ENCODE measurements at places on chromosomes 7 and 10.
A peak's percentile ranks its signal among the peaks of the same experiment; 100 is the strongest.

- DNase-seq, result no peak
Measured at GRCh38 chr7:3000566-3000965, 43.1 kb downstream of the CARD11 start.

- no peak for DNase-seq
Measured at GRCh38 chr7:148700661-148701064, 2.0 kb downstream of the CUL1 start.

DNA sequence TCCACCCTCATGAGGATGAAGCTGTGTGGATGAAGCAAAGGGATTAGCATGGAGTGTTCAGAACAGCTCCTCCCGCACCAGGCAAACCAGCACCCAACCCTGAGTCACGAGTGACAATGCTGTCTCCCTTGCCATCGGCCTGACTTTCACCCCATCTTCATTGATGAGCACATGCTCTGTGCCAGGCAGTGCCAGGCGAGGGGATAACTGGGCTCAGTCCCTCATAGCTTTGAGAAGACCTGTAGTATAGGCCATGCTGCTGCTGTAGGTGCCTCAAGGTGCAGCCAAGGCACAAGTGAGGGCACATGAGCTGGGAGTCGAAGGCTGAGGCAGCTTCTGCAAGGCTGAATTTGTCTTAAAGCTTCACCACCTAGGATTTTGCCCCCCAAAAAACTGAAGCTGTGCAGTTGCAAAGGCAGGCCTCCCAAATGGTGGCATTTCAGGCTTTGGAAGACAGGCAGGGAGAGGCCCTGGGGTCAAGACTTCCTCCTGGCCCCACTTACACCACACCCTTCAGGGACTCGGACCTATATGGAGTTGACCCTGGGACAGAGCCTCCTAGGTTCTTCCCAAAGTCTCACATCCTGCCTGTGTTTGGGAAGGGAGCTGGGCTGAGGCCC is 54.2 kb upstream of the GDF10 start:
- no peak for DNase-seq

DNA sequence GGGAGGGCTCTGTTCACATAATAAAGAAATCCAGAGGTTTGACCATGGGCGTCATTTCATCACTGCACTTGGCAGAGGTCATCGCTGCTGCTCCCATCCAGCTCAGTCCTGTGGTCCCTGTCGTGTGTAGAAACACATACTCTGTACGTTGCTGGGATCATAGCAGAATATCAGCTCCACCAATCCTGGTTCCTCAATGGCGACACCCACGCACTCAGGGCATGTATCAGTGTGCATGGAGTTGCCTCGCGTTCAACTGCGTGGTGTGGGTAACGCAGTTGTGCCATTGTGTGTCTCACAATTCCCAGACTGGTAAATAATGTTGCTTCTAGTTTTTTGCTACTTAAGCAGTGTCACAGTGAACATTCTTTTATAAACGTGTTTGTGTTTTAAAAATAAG is 111.1 kb downstream of the LHPP start:
- no peak for DNase-seq

DNA sequence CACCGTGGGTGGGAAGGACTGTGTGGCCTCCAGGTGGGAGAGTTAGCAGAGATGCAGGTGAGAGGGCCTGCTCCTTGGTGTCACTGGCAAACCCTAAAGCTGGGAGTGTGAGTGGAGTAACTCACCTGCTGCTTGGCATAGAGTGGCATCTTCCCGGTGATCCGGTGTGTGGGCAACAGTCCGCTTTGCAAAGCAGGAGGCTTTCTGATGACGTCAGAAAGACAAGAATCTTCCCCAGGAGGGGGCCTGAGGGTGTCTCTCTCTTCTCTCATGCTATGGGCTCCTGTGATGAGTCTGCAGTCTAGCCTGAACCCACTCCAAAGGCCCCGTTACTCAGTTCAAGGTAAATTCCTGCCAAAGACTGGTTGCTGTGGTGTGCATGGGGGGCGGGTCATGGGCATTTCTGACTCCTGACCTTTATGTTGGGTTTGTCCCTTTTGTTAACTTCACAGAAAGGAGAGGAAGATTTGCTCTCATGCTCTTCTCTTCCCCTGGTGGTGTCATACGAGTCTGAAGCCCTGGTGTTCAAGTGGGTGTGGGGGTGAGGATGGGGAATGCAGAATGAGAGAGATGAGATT is 187.9 kb downstream of the GATA3 start:
- DNase-seq, result no peak

- no peak for DNase-seq
Measured at GRCh38 chr10:13633689-13634088, 46.9 kb downstream of the PRPF18 start.

GRCh38 chr7:4962872-4963775 is 4.1 kb upstream of the MMD2 start:
- no peak for DNase-seq

- peak; percentile 37 for DNase-seq
Measured at GRCh38 chr10:98170249-98171117, 36.0 kb downstream of the R3HCC1L start.

GRCh38 chr10:48245977-48246376 is 28.5 kb downstream of the FRMPD2 start:
- DNase-seq, result no peak

DNA sequence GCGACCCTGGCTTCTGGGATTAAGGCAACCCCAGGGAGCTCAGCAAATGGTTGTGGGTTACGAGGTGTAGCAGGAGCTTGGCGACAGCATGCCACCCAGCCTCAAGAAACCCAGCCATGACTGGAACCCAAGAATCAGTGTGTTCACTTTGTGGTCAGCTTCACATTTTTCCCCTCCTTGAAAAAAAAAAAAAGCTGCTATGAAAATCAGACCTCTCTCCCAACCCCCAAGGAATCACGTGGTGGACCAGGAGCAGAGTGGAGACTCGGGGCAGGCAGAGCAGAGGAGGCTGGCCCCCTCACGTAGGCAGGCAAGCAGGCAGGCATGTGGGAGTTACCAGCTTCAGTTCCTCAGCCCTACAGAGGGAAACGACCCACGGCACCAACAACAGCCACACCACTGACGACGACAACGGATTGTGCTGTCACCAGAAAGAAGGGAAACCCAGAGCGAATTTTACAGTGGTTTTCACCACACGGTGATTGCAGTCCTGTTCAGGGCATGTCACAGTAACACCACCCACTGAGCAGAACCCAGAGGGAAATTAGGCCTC is 203.4 kb downstream of the SLC25A13 start:
- DNase-seq, result no peak

- no peak for DNase-seq
Measured at GRCh38 chr10:89367529-89367928, 10.3 kb upstream of the IFIT1B start.

GRCh38 chr10:132199854-132200311 is 13.1 kb downstream of the DPYSL4 start:
- no peak for DNase-seq

- DNase-seq, result no peak
Measured at GRCh38 chr7:27364344-27364758, 121.7 kb downstream of the EVX1 start.

- peak; percentile 45 for DNase-seq
Measured at GRCh38 chr7:74417419-74417971, 36.2 kb upstream of the GTF2IRD1 start.

- no peak for DNase-seq
Measured at GRCh38 chr7:40694991-40695390, 560.2 kb downstream of the SUGCT start.

- no peak for DNase-seq
Measured at GRCh38 chr7:141386881-141387280, 164.3 kb upstream of the AGK start.
